ENCODE measurements at places on chromosomes 6 and 20.
A peak's percentile ranks its signal among the peaks of the same experiment; 100 is the strongest.

DNA sequence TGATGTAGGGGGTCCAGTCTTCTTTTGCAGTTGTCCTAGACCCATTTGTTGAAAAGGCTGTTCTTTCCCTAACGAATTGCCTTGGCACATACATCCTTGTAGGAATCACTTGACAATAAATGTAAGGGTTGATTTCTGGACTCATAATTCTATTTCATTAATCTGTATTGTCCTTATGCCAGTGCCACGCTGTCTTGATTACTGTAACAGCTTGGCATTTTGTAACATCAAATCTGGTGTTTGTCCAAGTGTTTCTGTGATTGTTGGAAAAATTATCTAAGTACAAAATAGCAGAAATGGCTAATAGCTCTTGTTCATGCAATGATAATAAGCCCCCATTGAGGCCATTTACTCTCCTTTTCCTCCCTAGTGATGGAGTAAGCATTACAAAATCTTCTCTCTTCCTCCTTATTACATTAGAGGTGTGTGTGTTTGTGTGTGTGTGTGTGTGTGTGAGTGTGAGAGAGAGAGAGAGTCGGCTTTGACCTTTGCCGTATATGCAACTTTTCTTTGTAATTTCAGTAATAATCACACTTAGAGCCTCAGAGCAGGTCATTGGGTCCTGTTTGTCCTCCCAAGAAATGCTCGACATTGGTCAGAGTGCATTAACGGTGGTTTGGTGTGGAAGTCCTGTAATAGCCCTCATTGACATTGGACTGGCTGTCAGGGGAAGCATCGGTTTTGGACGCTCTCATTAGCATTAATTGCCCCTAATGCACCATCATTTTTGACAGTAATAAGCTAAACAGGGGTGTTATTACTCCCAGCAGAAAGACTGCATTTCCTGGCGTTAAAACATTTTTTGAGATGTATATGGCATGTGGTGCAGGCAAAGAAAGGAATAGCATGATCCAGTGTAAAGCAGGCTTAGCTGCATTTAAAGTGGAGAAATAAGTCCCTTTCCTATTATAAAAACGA lies 40.7 kb upstream of the MROH8 start:
- no peak for DNase-seq

- no peak for DNase-seq
Measured at GRCh38 chr6:35924146-35924545, 3.2 kb upstream of the SRPK1 start.

- DNase-seq: no peak
Measured at GRCh38 chr6:40350747-40351217, 236.4 kb downstream of the LRFN2 start.

GRCh38 chr6:100023798-100024197 lies 29.8 kb upstream of the MCHR2 start:
- DNase-seq: no peak

DNA sequence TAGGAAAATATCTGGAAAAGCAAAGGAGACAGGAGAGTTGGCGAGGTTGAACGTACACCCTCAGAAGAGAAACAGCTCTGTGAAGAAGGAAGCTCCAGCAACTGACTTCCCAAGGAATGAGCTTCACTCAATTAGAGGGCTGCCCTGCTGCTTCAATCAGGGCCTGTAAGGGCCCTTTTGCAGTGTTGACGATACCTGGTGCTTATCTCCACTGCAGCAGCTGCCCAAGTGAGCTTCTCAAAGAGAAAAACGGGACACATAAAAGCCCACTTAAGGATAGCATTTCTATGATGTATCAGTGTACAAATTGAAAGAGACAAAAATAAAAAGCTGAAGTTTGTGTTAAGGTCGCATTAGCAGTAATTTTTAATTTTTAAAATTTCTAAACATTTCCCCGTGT lies 16.4 kb downstream of the SEC63 start:
- DNase-seq: no peak

DNA sequence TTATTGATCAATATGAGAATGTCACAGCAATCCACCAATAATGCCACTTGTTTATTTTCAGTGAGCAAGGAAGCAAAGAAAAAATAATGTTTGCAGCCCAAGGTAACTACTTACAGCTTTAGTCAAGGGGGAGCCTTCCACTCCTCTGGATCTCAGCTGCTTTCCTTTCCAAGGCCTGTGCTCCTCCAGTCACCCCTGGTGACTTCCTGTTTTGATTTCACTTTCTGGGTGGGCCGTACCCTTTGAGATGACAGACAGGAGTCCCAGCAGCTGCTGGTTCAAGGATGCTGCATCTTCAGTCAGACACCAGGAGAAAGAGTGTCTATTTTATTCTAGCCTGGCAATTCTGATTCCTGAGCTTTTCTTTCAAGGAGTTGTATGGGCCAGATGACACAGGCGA lies 5.6 kb upstream of the VNN2 start:
- DNase-seq: peak; percentile 83

DNA sequence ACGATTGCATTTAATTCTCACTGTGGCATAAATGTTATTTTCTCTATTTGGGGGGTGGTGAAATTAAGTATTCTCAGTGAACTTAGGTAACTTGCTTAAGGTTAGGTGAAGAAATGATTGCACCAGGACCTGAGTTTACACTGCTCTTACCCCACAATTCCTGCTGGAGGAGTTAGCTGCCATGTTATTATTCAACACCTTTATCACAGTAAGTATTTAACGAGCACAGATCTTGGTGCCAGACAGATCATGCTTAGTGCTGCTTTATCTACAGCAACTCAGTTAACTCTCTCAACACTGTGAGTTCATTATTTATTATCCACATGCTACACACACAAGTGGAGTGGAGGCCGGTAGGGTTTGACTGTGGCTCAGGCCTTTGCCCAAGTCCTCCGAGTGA lies 249.7 kb downstream of the TMEM242 start:
- DNase-seq: no peak

DNA sequence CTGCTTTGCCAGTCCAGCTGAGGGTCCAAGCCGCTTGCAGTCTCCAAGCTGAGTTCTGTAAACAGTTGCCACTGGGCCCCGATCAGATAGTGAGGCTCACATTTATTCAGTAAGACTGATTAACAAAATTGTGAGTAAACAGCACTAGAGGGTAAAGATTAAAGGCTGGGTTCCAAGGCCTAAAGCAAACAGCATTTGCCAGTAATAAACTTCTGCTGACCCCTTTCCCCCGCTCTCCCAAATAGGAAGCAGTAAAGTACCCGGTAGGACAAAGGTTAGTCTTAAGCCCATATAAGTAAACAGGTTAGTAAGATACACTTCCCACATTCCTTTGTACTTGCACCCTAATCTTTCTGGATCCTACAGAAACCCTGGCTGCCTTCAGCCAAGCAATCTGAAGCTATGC lies 181.8 kb downstream of the MEI4 start:
- no peak for DNase-seq

DNA sequence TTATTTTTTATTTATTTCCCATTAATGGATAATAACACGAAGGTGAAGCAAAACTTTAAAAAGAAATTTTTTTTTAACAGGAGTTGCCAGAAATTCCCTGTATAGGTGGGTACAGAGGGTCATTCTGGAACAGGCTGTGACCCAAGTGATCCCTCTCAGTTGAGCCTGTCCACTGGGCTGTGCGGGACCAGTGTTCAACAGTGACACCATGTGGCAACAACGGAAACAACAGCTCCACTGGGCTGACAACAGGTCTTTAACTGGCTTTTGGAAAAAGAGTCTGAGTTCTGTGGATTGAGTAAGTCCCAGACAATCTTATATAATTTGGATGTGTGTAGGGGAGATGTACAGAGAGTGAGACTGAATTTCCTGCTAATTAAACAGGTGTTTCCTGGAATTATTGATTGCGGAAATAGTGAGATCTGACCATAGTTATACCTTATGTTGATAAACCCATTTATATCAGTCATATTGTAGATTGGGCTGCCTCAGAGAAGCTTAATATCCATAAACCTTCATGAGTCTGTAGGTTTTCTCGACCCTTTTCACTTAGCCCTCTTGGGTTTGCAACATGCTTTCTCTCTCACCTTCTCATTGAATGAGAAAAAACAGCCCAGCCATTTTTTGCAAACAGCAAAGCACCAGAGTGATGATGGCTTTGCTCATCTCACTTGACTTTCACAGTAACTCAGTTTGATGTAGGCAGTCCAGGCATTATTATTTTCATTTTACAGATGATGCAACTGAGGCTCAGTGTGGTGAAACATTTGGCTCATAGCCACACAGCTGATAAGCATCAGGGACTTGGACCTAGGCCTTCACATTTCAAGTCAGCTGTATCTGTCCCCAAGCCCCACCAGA lies 17.5 kb downstream of the KIAA1755 start:
- DNase-seq: no peak

GRCh38 chr6:31888276-31889258 lies 8.9 kb downstream of the EHMT2 start:
- DNase-seq: peak; percentile 65

GRCh38 chr20:2706688-2707352 lies 14.2 kb downstream of the EBF4 start:
- peak; percentile 57 for DNase-seq

GRCh38 chr6:88455317-88455716 lies 289.2 kb upstream of the CNR1 start:
- DNase-seq: no peak

DNA sequence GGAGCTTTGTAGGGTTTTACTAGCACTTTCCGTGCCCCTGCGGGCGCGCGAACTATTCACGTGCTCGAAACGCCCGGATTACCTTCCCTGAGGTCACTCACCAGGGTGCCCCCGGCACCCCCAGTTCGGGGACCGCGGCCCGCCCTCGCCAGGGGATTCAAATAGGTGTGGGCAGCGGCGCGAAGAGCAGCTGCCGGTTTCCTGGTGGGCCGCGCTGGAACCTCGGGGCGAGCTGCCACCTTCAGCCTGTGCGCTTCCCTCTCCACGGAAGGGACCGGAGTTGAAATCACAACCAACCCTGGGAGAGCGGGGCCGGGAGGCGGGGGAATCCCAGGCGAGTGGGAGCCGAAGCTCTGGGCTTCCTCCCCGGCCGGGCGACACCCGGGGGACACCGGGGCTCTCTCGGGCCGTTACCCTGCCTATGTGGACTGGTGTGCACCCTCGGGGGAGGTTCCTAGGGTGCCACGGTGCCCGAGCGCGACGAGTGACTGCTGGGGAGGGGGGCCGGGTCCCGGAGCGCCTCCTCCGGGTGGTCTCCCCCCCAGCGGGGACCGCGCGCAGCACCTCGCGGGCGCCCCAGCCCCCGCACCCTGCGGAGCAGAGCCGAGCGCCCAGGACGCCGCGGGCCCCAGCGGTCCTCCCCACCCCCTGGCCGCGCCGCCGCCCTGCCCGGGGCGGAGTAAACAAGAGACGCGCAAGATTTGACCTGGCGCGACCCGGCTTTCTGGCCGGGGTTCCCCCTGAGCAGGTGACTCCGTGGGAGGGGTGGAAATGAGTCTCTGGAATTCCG lies 2.1 kb upstream of the HIVEP2 start:
- peak; percentile 87 for DNase-seq

DNA sequence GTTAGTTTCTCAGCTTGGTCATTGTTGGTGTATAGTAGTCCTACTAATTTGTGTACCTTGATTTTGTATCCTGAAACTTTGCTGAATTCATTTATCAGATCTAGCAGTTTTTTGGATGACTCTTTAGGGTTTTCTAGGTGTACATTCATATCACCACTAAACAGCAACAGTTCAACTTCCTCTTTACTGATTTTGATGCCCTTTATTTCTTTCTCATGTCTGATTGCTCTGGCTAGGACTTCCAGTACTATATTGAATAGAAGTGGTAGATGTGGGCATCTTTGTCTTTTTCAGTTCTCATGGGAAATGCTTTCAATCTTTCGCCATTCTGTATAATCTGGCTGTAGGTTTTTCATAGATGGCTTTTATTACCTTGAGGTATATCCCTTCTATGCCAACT lies 61.3 kb upstream of the HEY2 start:
- no peak for DNase-seq

- DNase-seq: no peak
Measured at GRCh38 chr6:169157197-169158148, 96.2 kb downstream of the THBS2 start.

DNA sequence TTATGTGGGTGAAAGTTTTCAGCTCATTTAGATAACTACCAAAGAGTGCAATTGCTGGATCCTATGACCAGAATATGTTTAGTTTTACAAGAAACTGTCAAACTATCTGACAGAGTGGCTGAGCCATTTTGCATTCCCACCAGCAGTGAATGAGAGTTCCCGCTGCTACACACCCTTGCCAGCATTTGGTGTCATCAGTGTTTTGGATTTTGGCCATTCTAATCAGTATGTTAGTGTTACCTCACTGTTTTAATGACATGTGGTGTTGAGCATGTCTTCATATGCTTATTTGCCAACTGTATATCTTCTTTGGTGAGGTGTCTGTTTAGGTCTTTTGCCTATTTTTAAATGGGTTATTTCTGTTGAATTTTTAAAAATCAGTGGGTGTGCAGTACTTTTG lies 120.9 kb downstream of the CFAP61 start:
- DNase-seq: no peak

DNA sequence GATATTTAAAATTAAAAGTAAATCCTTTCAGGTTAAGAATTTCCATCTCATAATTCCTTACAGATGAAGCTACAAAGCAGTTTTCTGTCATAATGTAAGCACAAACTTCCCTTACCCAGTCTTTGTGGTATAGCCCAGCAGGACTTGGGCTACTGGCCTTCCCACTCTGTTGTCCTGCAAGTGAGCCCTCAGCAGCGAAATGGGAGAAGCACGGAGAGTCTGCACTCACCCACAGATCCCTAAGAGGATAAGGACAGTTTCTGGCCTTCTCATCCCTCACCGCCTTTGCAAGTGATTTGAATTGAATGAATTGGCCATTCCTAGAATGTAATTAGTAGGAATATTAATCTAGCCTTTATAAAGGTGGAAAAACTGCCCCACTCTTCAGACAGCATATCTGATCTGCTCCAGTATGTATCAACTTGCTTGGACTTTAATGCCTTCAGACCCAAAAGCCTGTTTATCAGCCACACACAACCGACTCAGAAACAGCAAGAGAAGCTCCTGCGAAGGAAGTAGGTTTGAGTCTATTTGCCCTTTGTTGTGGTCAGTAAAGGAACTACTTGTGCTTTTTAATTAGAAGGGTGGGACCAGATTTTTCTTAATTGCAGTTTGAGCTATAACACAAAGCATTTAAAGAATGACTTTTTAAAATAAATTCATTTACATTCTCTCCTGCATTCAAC lies 29.9 kb upstream of the PRDM1 start:
- no peak for DNase-seq

- DNase-seq: no peak
Measured at GRCh38 chr6:23282252-23283021, 713.1 kb downstream of the HDGFL1 start.

GRCh38 chr20:49814057-49814694 lies 1.5 kb downstream of the SLC9A8 start:
- no peak for DNase-seq

DNA sequence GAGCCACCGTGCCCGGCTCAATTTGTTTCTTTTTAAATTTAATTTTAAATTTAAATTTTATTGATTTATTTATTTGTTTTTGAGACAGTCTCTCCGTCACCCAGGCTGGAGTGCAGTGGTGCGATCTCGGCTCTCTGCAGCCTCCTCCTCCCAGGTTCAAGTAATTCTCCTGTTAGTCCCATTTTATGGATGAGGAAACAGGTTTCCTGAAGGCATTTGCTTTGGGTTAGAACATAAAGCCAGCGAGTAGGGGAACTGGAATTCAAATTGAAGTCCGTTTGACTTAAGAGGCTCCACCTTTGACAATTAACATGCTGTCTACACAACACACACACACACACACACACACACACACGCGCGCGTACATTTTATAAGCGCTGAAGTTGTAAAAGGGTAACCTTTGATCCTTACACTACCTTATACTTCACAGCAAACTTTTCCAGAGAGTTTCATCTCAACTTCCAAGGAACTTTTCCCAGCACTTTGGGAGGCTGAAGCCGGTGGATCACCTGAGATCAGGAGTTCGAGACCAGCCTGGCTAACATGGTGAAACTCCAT lies 232.0 kb downstream of the BCAS1 start:
- no peak for DNase-seq
